ENCODE measurements at places on chromosomes 2 and 18. TPM values are rescaled to one million over a fixed set of nuclear protein-coding genes. Genes with fewer than 3 reads are reported as not detected.

The DNAJC5G gene
- total RNA-seq, result not detected

The LYPD6B gene
- total RNA-seq, result 0.28 TPM

- DNase-seq, result no peak
Measured at GRCh38 chr2:194289712-194290346, 1367.2 kb upstream of the SLC39A10 start.

DNA sequence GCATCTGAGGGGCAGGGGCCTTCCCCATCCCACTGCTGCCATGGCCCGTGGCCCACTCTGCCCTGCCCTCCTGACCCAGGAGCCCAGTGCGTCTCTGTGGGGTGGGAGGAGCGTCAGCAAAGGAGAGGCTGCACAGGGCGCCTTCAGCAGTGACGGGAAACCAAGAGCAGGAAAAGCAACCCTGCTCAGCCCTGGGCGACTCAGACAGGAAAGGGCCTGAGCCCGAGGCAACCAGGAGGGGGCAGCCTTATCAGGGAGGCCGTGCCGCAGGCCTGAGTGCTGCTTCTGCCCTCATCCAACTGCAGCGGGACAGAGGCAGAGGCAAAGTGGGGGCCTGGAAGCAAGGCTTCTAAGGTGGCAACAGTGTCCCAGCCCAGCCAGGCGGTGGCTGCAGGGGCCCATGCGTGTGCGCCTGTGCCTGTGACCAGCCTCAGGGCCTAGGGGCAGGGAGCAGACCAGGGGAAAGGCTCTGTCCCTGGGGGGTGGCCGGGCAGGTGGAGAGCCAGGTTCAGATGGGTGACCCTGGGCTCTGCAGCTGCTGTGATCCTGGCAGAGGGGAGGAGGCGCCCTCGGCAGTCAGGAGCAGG lies 23.3 kb upstream of the ALPI start:
- no peak for DNase-seq

GRCh38 chr18:57269756-57270155 lies 82.6 kb upstream of the ST8SIA3 start:
- DNase-seq, result no peak

- peak; percentile 54 for DNase-seq
Measured at GRCh38 chr2:124025171-124025580, at the start of gene CNTNAP5. Gene CNTNAP5, plus strand, starts transcription at chr2:124025287. Its CDS starts 364 bp downstream, at chr2:124025651.

DNA sequence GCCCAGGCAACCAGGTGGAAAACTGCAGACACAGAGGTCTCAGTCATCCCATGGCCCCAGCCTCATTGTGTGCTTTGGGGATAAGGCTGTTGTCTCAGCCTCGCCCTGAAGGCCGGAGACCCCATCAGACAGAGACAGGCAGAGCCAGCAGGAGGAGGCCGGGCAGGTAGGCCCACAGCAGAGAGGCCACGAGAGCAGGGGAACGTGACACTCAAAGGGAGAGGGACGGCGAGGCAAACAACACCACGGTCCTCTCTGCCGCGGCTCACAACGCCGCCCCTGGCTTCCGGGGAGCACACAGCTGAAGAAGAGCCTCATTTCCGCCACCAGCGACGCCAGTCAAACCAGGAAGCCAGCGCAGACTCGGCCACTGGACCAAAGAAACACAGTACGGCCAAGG lies 103.3 kb downstream of the ZNF516 start:
- DNase-seq, result no peak

The CNGA3 gene
- total RNA-seq, result 0.63 TPM

GRCh38 chr2:14675489-14675888 lies 43.0 kb downstream of the LRATD1 start:
- no peak for DNase-seq

DNA sequence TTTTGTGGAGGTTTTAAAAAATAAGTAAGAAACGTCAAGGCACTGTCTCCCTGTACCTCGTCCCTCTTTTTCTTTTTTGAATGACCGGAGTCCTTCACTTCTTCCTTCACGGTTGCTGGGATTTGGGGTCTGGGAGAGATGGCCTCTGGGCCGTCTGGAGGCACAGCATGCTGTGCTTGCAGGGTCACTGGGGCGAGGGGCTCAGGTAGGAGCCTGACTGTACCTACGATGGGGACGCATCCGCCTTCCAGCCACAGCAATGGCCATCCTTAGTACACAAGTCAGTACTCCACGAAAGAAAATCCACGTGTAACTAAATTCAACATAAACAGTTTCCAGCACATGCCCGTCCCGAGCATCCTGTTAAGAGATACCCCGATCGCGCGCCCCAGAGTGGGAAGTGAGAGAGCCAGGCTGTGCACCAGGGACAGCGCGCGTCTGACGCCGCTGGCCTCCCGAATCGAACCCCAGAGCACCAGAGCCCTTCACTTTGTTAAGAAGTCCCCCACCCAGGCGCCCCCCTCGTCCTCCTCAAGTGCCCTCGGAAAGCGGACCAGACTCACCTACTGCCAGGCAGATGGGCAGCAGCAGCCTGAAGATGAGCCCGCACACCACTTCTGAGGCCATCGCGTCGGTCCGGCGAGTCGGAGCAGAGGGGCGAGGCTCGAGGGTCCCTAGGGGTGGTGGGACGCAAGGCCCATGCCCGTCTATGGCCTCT lies 1.2 kb downstream of the PIEZO2 start:
- DNase-seq, result no peak

DNA sequence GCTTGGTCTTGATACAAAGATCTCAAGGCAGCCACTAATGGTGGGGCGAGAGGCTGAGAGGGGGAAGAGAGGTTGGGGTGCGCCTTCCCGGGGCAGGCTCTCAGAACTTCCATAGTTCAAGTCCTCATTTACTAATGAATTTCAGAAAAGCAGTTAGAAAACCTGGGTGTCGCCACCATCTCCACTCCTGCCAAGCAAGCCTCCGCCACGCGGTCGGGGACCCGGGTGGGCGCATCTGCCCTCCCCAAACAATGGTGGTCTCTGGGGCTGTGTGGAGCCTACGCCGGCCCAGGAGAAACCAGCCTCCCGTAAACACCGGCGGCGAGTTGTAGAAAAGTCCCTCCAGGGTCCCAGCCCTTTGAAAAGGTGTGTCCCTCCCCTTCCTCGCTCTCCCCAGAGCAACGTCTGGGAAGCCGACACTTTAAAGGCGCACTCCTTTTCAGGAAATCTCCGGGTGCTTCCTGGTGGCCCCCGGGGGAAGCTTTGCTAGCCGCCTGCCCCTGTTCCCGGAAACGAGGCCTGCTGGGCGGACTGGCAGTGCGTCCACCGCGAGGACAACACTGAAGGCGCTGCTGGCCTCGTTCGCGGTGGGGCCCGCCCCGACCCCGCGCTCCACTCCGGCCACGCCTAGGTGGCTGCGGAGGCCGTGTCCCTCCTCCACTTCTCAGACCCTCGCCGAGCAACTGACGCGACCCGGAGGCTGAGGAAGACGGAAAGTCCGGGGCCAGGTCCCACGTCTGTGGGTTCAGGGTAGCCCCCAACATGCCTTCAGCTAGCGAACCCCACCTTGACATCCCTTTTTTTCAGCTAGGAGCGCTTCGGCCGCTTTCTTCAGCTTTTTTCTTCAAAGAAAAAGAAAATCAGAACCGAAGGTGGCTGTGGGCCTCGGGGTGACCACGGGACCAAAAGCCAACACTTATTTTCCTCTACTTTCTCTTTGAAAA lies 16.8 kb downstream of the EVX2 start:
- peak; percentile 26 for DNase-seq
